ENCODE measurements at places on chromosomes 3 and 15.

- DNase-seq = no peak
Observed at GRCh38 chr15:69675731-69676130, 223.1 kb downstream of the RPLP1 start.

DNA sequence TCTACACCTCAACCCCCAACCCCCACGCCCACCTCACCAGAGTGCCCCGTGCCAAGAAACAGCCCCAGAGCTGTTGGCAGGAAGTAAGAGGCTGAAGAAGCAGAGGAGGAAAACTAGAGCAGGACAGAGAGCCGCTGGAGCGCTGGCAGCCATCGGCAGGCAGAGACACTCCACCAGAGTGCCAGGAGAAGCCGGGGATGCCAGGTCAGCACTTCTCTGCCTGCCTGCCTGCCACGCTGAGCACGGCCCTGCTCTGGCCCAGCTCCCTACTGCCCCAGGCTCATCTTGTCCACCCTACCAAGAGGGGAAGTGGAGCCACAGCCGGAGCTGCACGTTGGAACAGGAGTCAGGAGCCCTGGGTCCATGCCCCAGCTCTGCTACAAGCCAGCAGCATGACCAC, 29.7 kb downstream of the CACNA2D2 start:
- no peak for DNase-seq

DNA sequence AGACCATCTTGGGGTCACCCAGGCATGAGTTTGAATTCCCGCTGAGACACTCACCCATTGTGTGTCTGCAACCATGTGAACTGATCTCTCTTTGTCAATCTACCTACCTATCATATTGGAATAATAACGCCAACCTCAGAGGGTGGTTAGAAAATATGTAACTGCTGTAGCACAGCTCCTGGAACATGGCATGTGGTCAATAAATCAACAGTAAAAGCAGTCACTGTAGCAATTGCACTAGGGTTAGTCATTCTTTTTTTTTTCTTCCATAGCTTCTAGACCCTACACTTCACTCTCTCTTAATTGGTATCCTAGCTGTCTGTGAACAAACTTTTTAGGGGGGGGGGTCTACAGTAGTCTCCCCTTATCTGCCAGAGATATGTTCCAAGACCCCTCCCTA, 64.2 kb upstream of the SLCO2A1 start:
- DNase-seq = no peak

DNA sequence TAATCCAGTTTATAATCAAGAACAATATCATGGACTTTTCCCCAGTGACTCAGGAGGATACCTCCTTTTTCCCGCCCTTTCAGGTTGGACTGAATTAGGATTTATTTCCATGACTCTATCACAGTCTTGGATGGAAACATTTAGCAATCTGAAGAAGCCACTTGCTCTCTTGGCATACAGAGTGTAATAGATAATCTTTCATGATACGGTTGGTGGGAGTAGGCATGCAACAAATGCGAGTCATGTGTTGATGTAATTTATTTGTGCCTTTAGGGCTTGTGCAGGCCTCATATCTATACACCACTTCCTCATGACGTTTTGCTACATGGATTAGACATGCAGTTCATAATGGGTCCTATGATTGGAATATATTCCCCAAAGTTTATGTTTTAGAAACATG, 54.2 kb upstream of the MCTP2 start:
- DNase-seq = no peak

DNA sequence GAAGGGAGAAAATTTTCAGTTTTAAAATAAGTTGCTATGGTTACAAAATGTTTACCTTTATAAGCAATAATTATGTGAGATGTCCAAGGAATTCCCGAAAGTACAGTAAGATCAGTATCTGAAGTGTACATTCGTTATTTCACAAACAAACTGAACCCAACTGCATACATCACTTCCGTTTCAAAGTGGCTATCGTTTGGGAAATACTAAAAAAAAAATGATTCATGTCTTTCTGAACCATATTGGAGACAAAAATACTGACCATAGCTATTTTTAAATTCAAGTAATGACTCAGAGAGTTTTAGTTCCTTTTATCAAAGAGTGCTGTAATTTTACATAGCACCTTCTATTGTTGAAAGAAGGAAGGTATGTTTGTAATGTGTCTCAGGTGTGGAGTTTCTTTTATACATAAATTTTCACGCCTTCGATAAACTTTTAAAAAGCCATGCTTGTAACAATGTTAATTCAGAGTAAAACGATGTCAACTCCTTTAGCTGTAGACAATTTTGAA, 8.0 kb upstream of the ANKRD28 start:
- DNase-seq = no peak

- no peak for DNase-seq
Observed at GRCh38 chr15:98628216-98628615, 20.1 kb upstream of the IGF1R start.

- no peak for DNase-seq
Observed at GRCh38 chr3:67791620-67792019, 137.2 kb upstream of the SUCLG2 start.

GRCh38 chr3:42035816-42036482, 55.2 kb upstream of the TRAK1 start:
- DNase-seq = no peak

DNA sequence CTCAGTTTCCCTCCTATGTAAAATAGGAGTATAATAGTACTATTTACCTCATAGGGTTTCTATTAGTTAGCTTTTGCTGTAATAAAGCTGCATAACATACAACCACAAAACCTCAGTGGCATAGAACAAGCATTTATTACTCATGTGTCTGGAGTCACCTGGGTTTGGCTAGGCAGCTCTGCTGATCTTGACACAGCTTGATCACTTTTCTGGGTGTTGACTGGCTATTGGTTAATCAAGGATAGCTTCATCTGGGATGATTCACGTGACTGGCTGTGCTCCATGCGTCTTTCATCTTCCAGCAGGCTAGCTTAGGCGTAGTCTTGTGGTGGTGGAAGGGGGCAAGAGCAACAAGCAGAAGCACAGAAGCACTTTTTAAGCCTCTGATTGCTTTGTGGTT, 112.6 kb downstream of the SQOR start:
- peak; percentile 2 for DNase-seq

- no peak for DNase-seq
Observed at GRCh38 chr3:42500091-42500490, 2.4 kb upstream of the VIPR1 start.

GRCh38 chr3:116285781-116286421, 159.4 kb downstream of the LSAMP start:
- no peak for DNase-seq

GRCh38 chr3:166810741-166811445, 569.2 kb downstream of the ZBBX start:
- DNase-seq = no peak

- peak; percentile 42 for DNase-seq
Observed at GRCh38 chr15:39786447-39787056, 3.9 kb upstream of the FSIP1 start.

- no peak for DNase-seq
Observed at GRCh38 chr3:23747841-23748240, 57.9 kb upstream of the UBE2E1 start.

- DNase-seq = no peak
Observed at GRCh38 chr3:46695177-46695961, 1.9 kb upstream of the ALS2CL start.

- no peak for DNase-seq
Observed at GRCh38 chr3:108491456-108491855, 18.9 kb downstream of the MYH15 start.

- peak; percentile 32 for DNase-seq
Observed at GRCh38 chr15:96333131-96334016, 2.9 kb downstream of the NR2F2 start.

GRCh38 chr3:127774647-127775046, 47.7 kb downstream of the MGLL start:
- DNase-seq = no peak

DNA sequence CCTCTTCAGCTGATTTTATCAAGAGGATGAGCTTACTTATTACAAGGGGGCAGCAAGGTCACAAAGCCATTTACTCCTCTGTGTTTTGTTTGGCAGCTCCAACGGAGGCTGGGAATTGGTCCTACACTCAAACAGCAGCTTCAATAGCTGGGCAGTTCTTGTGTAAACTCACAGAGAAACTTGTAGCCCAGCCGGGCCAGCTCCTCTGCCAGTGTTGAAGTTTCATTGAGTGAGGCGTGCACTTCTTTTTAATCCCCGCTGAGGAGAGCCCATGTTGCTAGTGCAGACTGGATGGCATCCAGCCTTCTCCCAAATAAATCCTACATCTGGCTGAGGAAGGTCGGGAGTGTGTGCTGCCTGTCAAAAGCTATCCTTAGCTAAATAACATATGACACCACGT, 59.5 kb downstream of the BFSP2 start:
- DNase-seq = no peak

GRCh38 chr3:23756206-23756840, 49.4 kb upstream of the UBE2E1 start:
- no peak for DNase-seq

- no peak for DNase-seq
Observed at GRCh38 chr3:20310629-20311028, 124.6 kb upstream of the SGO1 start.

GRCh38 chr3:98209244-98209643, 42.7 kb downstream of the OR5H15 start:
- no peak for DNase-seq

DNA sequence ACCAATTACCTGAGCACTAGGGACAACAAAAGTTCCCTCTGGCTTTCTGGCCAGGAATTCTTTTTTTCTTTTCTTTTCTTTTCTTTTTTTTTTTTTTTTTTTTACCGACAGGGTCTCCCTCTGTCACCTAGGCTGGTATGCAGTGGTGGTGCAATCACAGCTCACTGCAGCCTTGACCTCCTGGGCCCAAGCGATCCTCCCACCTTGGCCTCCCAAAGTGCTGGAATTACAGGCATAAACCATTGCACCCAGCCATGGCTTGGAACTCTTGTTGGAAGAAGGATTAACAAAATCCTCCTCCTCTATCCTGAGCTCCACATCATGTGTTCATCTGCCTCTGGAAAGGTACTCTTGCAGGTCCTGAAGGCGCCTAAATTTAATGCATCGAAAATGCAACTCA, 2.9 kb upstream of the LTF start:
- DNase-seq = no peak

GRCh38 chr3:183307749-183308148, 54.7 kb downstream of the B3GNT5 start:
- no peak for DNase-seq

- DNase-seq = no peak
Observed at GRCh38 chr3:149751551-149751950, 738 bp downstream of the COMMD2 start.

- no peak for DNase-seq
Observed at GRCh38 chr15:31805090-31805662, 225.1 kb upstream of the CHRNA7 start.

GRCh38 chr15:45428491-45428890, 50.1 kb upstream of the GATM start:
- DNase-seq = no peak

- no peak for DNase-seq
Observed at GRCh38 chr3:111285184-111285538, 213.5 kb downstream of the NECTIN3 start.

- DNase-seq = no peak
Observed at GRCh38 chr15:99953886-99954285, 220.6 kb upstream of the LYSMD4 start.

- DNase-seq = no peak
Observed at GRCh38 chr3:31505371-31506048, 27.2 kb upstream of the STT3B start.

DNA sequence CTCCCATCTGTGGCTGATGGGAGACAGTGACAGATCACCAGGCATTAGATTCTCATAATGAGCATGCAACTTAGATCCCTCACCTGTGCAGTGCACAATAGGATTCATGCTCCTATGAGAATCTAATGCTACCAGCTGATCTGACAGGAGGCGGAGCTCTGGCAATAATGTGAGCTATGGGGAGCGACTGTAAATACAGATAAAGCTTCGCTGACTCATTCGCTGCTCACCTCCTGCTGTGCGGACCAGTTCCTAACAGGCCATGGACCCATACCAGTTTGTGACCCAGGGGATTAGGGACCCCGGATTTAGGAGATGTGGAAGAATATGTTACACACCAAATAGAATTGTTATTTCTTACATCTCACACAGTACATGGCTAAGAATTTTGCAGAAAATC, 6.7 kb downstream of the ARGFX start:
- DNase-seq = peak; percentile 50

DNA sequence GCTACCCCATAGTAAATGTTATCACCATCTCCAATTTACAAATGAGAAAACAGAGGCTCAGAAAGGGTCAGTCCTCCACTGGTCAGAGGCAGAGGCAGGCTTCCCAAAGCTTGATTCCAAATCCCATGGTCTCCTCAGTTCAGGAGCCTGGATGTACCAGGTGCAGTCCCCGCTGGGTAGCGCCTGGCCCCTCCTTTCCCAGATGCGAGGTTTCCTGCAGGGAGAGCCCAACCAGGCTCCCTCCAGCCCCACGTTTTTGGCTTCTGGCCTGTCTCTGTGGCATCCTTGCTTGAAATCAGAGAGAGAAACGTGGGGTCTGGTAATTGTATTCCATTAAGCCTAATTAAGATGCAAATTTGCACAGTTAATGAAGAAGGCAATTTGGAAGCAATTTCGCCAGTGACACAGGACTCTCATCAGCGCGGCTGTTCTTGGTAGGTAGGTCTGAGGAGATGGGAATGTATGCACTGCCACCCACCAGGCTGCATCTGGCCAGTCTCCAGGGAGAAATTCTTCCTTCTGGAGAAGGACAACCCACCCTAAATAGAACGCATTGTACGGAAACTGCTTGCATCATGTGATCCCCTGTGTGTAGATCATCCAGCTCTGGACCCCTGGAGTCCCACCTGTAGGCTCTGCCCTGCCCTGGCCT, 50.5 kb downstream of the HRH1 start:
- DNase-seq = no peak

- DNase-seq = no peak
Observed at GRCh38 chr3:124609402-124609801, 120.8 kb upstream of the UMPS start.

DNA sequence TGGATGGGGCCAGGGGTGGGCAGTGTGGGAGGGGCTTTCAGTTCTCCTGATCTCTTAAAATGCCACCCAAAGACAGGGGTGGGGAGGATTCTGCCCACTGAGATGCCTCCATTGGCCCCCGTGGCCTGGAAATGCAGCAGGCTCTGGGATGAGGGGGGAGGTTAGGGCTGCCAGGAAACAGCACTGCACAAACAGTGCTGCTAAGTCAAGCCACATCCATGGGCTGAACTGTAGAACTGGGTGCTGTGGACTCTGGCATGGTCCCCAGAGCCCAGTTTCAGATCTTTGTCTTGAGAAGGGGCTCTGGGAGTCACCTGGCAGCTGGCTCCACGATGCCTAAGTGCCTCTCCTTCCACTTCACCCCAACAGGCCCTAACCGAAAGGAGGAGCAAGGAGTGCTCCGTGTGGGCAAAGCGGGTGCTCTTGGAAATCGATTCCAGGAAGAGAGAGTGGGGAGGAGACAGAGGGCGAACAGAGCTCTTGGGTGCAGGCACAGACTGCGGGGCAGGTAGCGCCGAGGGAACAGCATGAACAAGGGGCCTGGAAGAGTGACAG, 7.8 kb downstream of the PLA2G4E start:
- no peak for DNase-seq

- DNase-seq = no peak
Observed at GRCh38 chr3:54168451-54168850, 46.1 kb downstream of the CACNA2D3 start.

- DNase-seq = no peak
Observed at GRCh38 chr3:36557021-36557707, 176.9 kb downstream of the STAC start.

All from SW480 (cell line).